ENCODE measurements at places on chromosomes 5 and 9.

GRCh38 chr9:89680547-89681467, 76.0 kb downstream of the GADD45G start:
- DNase-seq, result no peak

GRCh38 chr9:123954518-123955280, 24.8 kb upstream of the DENND1A start:
- peak; percentile 55 for DNase-seq

- no peak for DNase-seq
Measured at GRCh38 chr9:112892981-112893380, 2.3 kb upstream of the SLC46A2 start.

DNA sequence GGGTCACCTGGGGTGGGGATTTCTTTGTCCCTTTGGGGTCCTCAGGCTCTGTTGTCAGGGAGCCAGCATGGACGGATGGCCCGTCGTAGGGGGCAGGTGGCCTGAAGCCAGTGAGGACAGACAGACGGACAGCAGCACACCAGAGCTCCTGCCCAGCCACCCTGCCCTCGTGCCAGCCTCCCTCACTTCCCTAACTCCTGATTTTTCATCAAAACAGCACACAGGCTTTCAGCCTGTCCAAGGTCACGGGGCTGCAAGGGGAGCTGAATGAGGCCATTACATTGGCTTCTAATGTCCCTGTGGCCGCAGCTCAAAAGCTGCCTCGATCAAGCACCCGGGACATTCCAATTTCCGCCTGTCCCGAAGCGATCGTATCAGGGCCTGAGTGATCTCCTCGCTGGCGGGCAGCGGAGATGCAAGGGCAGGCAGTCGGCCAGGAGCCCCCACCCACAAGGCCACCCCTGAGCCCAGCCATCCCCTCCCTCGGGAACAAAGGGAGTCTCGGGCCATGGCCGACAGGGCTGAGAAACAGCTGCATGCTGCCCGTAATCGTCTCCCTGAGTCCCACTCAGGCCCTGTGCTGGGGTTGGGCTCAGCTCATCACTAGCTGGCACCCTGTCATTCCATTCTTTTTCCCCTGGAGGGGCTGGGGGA, 50.5 kb upstream of the RNU6ATAC start:
- DNase-seq, result no peak

DNA sequence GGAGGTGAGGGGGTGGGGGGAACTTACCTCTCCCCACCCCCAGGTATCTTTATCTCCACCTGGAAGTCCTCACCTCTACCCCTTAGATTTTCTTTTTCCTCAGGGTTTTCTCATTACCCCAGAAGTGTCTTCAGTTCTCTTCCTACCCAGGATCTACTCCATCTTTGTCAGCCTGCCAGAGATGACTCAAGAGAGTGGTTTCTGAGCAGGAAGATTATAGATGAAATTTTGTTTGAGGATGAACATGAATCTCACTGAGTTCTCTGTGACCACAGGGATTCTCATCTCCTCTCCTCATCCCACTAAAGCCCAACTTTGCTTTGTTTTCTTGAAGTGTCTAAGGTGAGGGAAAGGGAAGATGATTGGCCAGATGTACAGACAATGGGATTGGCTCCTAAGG, 5.2 kb upstream of the HINT2 start:
- DNase-seq, result no peak

- DNase-seq, result no peak
Measured at GRCh38 chr5:61735531-61735930, 403.5 kb downstream of the ZSWIM6 start.

DNA sequence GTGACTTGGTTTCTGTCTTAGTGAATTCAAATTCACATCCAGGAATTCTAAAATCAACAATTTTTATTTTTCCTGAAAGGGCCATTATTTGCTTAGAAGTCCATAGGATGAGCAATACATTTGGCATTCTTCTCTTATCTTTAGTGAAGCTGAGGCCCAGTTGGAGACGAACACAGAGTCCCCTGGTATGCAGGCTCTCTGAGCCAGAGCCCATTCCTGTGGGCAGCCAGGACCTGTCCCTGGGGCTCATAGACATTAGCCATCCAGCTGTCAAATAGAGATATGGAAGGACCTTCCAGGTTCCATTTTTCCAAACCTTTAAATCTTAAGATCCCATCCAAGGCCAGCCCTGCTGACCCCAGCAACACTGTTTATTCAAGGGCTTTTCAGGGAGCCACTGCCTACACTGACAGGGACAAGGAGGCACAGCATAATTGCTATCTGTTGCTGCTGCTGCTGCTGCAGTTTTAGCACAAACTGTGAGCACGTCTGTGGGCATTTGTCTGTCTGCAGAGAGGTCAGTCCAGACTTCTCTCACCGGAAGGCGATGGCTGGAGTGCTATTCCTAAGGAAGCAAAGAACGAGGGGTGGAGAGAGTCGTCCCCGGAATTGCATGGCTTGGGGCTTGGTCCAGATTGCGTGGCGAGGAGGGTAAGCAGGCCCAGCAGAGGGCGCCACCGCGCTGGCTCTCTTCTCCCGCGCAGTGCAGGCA, 639.0 kb downstream of the CCDC171 start:
- peak; percentile 13 for DNase-seq

GRCh38 chr5:126435261-126435660, 12.1 kb downstream of the GRAMD2B start:
- DNase-seq, result no peak

- DNase-seq, result peak; percentile 96
Measured at GRCh38 chr9:6681147-6681956, 35.8 kb upstream of the GLDC start.

GRCh38 chr9:108182950-108183381, 672.8 kb downstream of the ACTL7B start:
- DNase-seq, result peak; percentile 86

DNA sequence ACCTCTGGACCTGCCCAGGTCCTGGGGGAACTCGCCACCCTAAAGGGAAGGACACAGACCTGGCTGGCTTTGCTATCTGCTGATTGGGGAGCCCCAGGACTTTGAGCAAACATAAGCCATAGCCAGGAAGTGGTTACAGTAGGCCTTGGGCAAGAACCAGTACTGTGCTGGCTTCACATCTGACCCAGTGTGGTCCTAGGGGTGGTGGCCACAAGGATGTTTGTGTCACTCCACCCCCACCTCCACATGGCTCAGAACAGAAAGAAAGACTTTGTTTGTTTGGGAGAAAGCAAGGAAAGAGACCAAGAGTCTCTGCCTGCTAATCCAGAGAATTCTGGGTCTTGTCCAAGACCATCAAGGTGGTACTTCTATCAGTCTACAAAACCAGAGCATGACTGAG, 334.2 kb downstream of the SPOCK1 start:
- DNase-seq, result peak; percentile 0

DNA sequence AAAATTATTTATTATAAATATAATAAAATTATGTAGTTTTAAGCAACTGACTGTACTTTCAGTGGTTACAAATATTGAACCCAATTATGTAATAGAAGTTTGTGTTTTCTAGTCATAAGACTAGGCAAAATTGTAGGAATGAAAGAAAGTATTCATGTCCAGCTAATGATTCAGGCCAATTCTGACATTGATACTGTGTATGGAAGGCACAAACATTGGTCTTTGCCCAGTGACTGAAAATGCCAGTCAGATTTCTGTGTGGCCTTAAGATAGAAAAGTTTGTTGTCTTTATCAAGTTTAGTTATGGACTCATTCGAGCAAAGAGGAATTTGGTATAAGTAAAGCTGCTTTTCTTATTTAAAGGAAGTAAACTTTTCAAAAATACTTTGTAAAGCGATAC, 60.3 kb downstream of the SLC12A2 start:
- no peak for DNase-seq

- DNase-seq, result no peak
Measured at GRCh38 chr5:16763211-16763610, 146.4 kb upstream of the RETREG1 start.

DNA sequence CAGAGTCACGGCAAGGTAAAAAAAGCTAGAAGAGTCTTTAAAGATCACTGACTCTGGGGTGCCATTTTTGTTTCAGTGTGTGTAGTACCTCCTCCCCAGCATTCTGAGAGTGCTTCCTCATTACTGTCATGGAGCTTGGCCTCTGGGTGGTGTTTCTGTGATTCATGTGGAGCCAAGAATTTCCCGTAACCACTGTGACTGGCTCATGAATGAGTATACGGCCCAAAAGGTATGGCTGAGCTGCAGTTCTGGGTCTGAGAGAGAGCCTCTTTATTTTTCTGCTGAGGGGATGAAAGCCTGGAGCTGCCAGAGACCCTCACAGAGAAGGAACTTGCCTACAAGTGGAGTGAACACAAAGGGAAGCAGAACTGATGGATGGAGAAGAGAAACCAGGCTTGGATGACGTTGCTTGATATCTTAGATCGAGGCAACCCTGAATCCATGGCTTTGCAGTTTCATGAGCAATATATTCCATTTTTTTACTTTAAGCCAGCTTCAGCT, 85.6 kb downstream of the PTTG1 start:
- DNase-seq, result peak; percentile 77

- DNase-seq, result no peak
Measured at GRCh38 chr5:85441853-85442252, 1057.2 kb upstream of the EDIL3 start.

GRCh38 chr5:135072387-135073281, 38.6 kb upstream of the PITX1 start:
- no peak for DNase-seq

GRCh38 chr5:10317825-10318682, 10.4 kb upstream of the CMBL start:
- no peak for DNase-seq

GRCh38 chr9:76895186-76895585, 10.7 kb downstream of the PRUNE2 start:
- no peak for DNase-seq

DNA sequence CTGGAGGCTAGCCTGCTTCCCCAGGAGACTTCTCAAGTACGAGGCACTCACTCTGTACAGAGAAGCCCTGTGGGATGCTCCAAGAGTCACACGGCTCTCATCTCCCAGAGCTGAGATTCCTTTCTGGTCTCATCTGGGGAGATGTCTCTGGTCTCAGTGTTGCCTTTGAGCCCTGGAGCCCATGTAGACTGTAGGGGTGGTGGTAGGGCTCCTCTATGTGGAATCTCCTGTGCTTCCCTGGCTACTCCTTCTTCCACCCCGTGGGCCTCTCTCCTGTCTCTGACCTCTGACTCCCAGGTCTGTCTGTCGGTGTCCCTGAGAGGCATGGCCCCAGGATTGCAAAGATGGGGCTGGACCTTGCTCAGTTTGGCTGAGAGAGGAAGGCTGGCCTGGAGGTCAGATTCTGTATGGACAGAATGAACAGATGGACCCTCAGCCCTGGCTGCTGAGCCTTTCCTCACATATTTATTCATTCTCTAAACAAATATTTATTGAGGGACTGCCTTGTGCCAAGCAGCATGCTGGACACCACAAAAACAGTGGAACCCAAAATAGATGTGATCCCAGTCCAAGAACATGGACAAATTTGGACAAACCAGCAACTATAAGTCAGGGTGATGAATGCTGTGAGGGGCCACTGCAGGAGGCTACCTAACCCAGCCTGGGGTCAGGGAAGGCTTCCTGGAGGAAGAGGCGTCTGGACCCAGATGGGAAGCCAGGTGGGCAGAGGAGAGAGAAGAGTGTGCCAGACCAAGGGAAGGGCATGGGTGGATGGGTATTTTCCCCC, 2.6 kb downstream of the CCL19 start:
- no peak for DNase-seq

GRCh38 chr5:71836084-71836483, 117.0 kb downstream of the CARTPT start:
- DNase-seq, result no peak

- no peak for DNase-seq
Measured at GRCh38 chr5:167008705-167009104, 1282.7 kb upstream of the WWC1 start.

- DNase-seq, result no peak
Measured at GRCh38 chr5:115815693-115816225, 700 bp downstream of the CDO1 start.

DNA sequence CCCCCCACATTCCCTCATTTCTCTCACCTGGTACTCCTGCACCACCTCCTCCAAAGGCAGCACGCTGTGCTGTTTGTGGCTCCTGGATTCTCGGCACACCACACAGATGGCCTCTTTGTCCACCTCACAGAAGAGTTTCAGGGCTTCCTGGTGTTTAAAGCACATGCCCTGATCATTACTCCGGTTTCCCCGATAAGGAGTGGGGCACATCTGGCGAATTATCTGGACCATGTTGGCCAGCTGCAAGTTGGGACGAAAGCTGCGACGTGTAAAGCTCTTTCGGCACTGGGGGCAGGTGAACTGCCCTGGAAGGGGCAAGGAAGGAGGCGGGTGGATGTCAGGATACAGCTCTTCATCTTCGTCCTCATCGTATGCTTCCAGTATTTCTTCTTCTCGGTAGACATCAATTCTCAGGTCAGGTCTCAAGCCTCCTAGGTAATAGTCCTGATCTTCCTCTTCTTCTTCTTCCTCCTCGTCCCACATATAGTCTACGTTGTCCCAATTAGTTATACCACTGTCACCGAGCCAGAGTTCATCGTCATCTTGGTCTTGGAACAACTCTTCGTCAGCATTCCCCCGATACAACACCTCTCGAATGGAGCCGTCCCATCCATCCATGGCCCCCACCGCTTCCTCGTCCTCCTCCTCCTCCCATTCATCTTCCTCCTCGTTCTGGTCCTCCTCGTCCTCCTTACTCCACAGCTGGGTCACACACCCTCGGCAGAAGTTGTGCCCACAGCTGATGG, 796 bp downstream of the TRIM52 start:
- no peak for DNase-seq

- DNase-seq, result no peak
Measured at GRCh38 chr5:147485046-147485445, 24.8 kb downstream of the DPYSL3 start.

DNA sequence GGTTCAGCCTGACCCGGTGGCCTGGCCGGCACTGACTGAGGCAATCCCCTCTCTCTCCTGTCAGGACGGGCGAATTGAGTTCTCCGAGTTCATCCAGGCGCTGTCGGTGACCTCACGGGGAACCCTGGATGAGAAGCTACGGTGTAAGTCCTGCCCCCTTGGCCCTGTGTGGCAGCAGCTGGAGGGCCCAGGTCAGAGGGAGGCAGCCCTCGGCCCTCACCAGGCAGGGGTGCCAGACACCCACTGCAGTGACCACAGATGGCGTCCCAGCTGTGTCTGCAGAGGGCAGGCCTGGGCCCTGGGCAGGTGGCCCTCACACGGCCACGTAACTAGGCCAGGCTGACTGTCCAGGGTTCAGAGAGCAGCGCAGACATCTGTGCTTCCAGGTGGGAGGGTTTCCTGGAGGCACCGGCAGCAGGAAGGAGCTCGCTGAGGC, 45.9 kb upstream of the HMCN2 start:
- DNase-seq, result no peak

GRCh38 chr5:174612686-174613085, 111.7 kb upstream of the MSX2 start:
- no peak for DNase-seq

- DNase-seq, result no peak
Measured at GRCh38 chr5:127176769-127177168, 103.5 kb upstream of the C5orf63 start.

GRCh38 chr9:89801341-89801740, 196.5 kb downstream of the GADD45G start:
- no peak for DNase-seq

DNA sequence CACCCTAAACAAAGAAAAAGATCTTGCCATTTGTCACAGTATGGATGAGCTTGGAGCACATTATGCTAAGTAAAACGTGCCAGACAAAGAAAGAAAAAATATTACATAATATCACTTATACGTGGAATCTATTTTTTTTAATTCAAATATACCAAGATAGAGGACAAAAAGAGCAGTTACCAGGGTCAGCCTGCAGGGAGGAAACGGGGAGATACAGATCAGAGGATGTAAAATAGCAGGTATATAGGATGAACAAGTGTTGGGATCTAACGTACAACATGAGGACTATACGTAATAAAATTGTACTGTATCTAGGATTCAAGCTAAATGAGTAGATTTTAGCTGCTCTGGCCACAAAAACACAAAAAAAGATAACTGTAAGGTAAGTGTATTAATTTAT, 247.5 kb downstream of the TMEM161B start:
- DNase-seq, result no peak
